Astrocyte of the spinal cord (primary cell): ENCODE measurements at places on chromosomes 1 and 21.
A peak's percentile ranks its signal among the peaks of the same experiment; 100 is the strongest.

DNA sequence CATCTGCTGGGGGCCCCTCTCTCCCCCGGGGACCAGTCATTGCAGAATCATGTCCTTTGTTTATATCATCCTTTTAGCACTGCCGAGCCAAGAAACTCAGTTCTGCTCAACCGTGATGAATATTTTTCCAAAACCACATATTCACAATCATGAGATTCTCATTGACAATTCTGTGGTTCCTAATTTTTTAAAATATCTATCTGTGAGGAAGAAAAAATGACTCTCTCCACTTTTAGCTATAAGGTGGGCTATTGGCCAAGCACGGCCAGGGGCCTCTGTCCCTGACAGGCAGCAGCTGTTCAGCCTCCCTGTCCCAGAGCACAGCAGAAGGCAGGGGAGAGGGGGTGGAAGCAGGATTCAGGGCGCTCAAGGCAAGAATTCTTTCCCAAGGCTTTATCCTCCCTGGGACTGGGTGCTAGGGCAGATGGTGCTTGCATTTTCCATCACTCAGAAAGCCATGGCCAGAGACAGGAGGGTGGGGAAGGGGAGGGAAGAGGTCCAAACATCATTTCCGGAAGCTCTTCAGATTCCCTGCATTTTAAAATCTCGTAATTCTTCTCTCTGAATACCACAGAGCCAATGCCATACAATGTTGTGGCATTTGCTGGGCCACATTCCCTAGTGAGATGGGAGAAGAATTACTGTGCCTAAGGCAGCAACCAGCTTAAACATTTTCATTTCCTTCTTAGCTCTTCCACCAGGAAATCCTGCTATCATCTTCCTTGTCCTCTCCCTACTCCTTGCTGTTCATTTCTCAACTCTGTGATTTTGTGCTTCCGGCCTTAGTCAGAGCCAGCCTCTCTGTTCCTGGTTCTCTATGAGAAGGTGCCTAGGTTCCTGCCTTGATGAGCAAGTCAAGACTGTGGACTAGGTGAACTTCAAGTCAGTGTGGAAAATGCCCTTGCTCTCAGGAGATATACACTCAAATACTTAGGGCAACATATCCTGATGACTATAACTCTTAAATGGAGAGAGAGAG lies 60.3 kb downstream of the KCNJ6 start:
- peak; percentile 69 for DNase-seq

DNA sequence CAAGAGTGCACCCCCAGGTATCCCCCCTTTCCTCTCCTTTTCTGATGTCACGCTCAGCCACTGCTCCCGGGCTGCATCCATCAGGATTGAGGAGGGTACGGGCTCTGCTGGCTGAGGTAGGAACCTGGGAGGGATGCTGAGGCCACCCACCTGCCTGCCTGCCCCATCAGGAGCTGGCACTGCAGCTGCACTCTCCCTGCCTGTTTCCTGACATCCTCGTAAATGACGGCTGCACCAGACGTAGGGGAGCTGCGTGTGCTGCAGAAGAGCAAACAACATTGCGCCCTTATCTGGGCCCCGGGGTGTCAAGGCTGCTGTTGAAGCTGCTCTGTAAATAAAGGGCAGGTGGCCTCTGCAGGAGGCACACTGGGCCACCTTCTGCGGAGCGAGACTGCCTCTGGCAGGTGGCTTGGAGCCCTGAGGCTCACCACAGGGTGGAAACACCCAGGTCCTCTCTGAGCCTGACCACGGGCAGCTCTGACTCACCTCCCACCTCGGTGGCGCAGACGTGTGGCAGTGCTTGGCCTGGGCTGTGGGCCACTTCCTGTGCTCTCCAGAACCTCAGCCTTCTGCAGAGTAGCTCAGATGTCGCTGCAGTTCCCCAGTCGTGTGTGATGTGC lies 30.9 kb downstream of the SNAP47 start:
- DNase-seq: peak; percentile 48

GRCh38 chr1:53681977-53682685 lies 56.8 kb downstream of the GLIS1 start:
- no peak for DNase-seq

DNA sequence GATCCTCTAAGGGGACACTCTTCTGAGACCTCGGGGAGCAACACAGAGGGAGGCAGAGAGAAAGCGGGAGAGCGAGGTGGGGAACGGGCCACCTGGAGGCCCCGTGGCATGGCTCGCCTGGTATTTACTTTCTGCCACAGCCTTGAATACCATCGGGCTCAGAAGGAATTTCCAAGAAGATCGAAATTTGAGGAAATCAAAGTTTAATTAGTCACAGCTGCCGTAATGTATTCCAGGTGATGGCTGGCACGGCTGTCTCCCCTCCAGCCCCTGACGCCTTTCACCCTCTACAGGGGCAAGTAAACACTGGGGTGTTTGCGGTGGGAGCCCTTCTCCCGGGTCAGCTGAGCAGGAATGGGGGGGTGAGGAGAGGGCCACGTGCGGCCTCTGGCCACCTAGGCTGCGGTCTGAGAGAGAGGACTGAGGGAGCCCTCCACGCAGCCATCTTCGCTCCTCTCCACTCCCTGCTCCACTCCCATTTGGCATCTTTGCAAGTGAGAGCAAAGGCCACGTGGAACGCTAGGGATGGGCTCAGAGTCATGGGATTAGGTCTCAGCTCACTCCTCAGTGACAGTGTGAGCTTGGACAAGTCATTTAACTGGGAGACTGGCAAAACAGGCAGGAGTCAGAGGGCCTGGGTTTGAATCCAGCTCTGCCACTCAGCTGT lies 125.2 kb downstream of the SYF2 start:
- DNase-seq: no peak
